ENCODE measurements at places on chromosomes 12 and 14. TPM values are rescaled to one million over a fixed set of nuclear protein-coding genes. Genes with fewer than 3 reads are reported as not detected.

Gene GOLGA5
- 53.1 TPM for total RNA-seq

Gene ASCL1
- not detected for total RNA-seq

Gene LPCAT3
- 10.6 TPM for total RNA-seq

Gene FOXG1
- total RNA-seq: 3.7 TPM

Gene RERG
- total RNA-seq: under 0.01 TPM

Gene KRAS
- total RNA-seq: 21.5 TPM

Gene BICDL1
- total RNA-seq: 46.9 TPM

Gene SPIC
- total RNA-seq: not detected

Gene TRIM9
- 0.64 TPM for total RNA-seq

Gene PSMB11
- total RNA-seq: not detected

Gene NID2
- 0.07 TPM for total RNA-seq

Gene DIABLO
- 56.7 TPM for total RNA-seq

Gene MGST1
- 94.7 TPM for total RNA-seq

Gene LRRK2
- total RNA-seq: 0.34 TPM
